Activated T-cell treated with anti-CD3 and anti-CD28 coated beads for 1 hour (primary cell): ENCODE measurements at places on chromosomes 1 and 21.

DNA sequence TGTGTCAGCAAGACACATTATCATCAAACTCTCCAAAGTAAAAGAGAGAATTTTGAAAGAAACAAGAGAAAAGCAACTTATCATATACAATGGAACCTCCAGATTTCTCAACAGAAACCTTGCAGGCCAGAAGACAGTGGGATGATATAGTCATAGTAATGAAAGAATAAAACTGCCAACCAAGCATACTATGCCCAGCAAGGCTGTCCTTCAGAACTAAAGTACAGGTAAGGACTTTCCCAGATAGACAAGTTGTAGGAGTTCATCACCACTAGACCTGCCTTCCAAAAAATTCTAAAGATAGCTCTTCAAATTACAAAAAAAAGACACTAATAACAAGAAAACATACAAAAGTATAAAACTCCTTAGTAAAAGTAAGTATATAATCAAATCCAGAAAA is 33.2 kb upstream of the FOXD3 start:
- no peak for DNase-seq

DNA sequence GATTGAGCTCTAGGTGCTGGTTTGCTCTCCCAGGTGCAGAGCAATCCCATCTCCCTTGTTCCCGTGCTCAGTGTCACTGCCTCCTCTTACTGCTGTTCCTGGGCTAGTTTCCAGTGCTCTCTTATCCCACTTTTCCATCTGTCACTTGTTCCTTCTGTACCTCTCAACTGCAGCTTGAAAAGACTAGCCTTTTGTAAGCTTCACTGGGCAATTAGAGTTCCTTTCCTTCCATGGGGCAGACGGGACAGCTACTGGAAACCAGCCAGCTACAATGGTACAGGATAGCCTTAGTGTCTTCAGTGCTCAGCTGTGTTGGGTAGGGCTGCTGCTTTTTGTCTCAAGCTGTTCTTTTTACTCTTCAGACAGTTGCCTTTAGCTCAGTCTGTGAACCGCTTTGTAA is 31.6 kb downstream of the AGT start:
- DNase-seq: no peak

DNA sequence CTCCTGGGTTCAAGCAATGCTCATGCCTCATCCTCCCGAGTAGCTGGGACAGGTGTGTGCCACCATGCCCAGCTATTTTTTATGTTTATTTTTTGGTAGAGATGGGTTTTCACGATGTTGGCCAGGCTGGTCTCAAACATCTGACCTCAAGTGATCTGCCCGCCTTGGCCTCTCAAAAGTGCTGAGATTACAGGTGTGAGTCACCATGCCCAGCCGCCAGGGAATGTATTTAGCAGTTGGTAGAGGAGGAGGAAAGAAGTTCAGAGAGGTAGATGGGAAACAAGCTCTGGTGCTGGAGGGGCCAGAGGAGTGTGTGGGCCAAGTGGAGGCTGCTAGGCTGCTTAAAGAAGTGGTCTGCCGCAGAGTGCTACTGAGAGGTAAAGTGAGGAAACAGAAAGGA is 6.0 kb downstream of the DOP1B start:
- no peak for DNase-seq

GRCh38 chr1:152836870-152837269 is 5.8 kb upstream of the LCE6A start:
- DNase-seq: no peak

DNA sequence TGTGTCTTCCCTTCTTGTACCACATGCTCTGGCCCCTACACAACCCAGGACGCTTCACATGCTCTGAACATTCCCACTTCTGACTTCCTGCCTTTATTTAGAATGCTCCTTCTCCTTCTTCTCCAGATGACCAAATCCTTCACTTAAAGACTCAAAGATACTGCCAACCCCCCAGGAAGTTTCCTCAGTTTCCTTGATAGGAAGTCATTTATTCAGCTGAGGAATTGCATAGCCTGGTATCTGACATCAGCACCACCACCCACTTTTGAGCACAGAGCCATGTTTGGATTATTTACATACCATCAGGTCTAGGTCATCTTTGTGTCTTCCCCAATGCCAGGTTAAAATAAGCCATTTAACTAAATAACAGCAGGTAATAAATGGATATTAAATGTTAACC is 42.4 kb downstream of the GFI1 start:
- no peak for DNase-seq

GRCh38 chr1:155205969-155206593 is 1.6 kb downstream of the THBS3 start:
- DNase-seq: no peak

- no peak for DNase-seq
Observed at GRCh38 chr1:224519874-224520273, 85.3 kb upstream of the WDR26 start.

GRCh38 chr1:112794654-112795239 is 79.6 kb upstream of the PPM1J start:
- no peak for DNase-seq

- no peak for DNase-seq
Observed at GRCh38 chr1:152348447-152348846, 11.4 kb downstream of the FLG2 start.

GRCh38 chr1:23044035-23044434 is 24.8 kb downstream of the KDM1A start:
- no peak for DNase-seq

GRCh38 chr1:119329541-119330461 is 38.8 kb upstream of the HAO2 start:
- DNase-seq: no peak
